ENCODE measurements at places on chromosomes 7 and 10. TPM values are rescaled to one million over a fixed set of nuclear protein-coding genes. Genes with fewer than 3 reads are reported as not detected.

The MYO1G gene
- total RNA-seq, result 0.69 TPM

The NEUROD6 gene
- total RNA-seq, result not detected

The BLVRA gene
- total RNA-seq, result 29.6 TPM

The CPN1 gene
- total RNA-seq, result not detected

The LDB3 gene
- 0.14 TPM for total RNA-seq

The TACC2 gene
- 30.3 TPM for total RNA-seq

The PGAM1 gene
- total RNA-seq, result 197 TPM

The SMURF1 gene
- total RNA-seq, result 33.6 TPM

The C10orf62 gene
- total RNA-seq, result not detected

The CALHM3 gene
- not detected for total RNA-seq

The STEAP2 gene
- total RNA-seq, result 2.9 TPM

The LRRD1 gene
- total RNA-seq, result 0.50 TPM

The GPR37 gene
- 5.0 TPM for total RNA-seq

The CUZD1 gene
- total RNA-seq, result not detected

The TMEM168 gene
- 30.5 TPM for total RNA-seq

The ZNF273 gene
- 7.6 TPM for total RNA-seq

The EMX2 gene
- total RNA-seq, result 2.8 TPM

The SPDYE2 gene
- total RNA-seq, result not detected

The MAT1A gene
- total RNA-seq, result 0.09 TPM

The CBLL1 gene
- total RNA-seq, result 25.3 TPM

The NPC1L1 gene
- total RNA-seq, result 0.20 TPM

The TMEM26 gene
- 3.9 TPM for total RNA-seq

The TET1 gene
- 35.7 TPM for total RNA-seq

The CNPY1 gene
- not detected for total RNA-seq

The INMT gene
- total RNA-seq, result 4.3 TPM

The SEMA3E gene
- 0.81 TPM for total RNA-seq

The ADCYAP1R1 gene
- 0.38 TPM for total RNA-seq
